ENCODE measurements at places on chromosomes 3 and 15. TPM values are rescaled to one million over a fixed set of nuclear protein-coding genes. Genes with fewer than 3 reads are reported as not detected.

DNA sequence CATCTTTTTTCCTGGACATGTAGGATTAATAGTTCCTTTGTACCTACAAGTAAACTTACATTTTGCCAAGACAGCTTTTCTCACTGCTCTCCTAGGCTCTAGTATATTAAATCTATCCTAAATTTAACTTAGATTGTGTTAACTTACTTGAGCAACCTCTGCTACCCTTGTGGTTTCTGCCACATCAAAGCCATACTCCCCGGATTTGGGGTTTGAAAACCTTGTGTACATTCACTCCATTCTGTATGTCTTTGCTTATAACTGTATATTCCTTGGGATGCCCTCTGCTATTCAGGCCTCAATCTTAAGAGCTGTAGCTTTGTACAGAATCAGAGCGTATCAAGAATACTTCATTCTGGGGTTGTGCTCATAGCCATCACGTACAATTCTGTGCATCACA is 60.4 kb downstream of the ARIH1 start:
- H3K27me3 ChIP-seq, result no peaks in the 10 kb centered on the region
- no peak for DNase-seq
- H3K27ac ChIP-seq, result no peak overlapping the region
- no peaks in the 10 kb centered on the region for H3K4me1 ChIP-seq
- H3K36me3 ChIP-seq, result no peaks in the 10 kb centered on the region

Gene IQCF5
- not detected for total RNA-seq

Gene OR5K2
- total RNA-seq, result not detected

Gene RHOV
- total RNA-seq, result not detected

Gene NDN
- 12.4 TPM for total RNA-seq
